H9 (cell line): ENCODE measurements at places on chromosomes 13 and 19. TPM values are rescaled to one million over a fixed set of nuclear protein-coding genes. Genes with fewer than 3 reads are reported as not detected.

CEACAM19 gene
- 3.5 and 4.6 TPM in 2 replicates for total RNA-seq

GRCh38 chr13:33445476-33445875 is 159.9 kb upstream of the STARD13 start:
- no peak for DNase-seq

- DNase-seq, result no peak
Observed at GRCh38 chr13:76293346-76293745, 592.9 kb downstream of the KCTD12 start.

DNA sequence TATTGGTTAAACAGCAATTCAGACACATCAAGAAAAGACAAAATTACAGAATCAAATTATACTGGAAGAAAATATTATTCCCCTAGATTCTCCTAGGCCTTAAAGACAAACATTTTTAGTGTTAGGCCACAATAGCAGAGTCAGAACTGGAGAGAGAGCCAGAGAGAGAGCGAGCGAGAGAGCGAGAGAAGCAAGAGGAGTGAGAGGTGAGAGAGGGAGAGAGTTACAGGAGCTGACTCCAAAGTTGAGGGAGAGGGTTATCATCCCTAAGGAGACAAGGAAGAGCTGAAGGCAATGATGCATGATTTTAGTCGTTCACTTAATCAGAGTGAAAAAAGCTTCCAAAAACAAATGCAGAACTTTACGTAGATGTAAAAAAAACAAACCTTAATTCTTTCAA is 20.2 kb upstream of the ZNF227 start:
- DNase-seq, result no peak

- peak; percentile 43 for DNase-seq
Observed at GRCh38 chr19:46818812-46819211, 30.4 kb upstream of the SLC1A5 start.

CC2D1A gene
- total RNA-seq, result 42.7 and 48.5 TPM in 2 replicates

DNA sequence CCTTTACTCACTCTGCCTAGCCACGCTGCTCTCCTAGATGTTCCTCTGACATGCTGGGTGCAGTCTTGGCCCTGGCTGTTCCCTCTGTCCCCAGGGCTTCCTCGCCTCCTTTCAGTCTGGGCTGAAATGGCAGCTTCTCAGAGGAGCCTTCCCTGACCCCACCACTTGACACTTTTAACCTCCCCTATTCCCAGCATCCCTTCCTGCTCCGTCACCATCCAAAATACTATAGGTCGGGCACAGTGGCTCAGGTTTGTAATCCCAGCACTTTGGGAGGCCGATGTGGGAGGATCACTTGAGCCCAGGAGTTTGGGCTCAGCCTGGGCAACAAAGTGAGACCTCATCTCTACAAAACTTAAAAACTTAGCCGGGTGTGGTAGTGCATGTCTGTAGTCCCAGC is 2.6 kb downstream of the FAM187B start:
- DNase-seq, result no peak

DNA sequence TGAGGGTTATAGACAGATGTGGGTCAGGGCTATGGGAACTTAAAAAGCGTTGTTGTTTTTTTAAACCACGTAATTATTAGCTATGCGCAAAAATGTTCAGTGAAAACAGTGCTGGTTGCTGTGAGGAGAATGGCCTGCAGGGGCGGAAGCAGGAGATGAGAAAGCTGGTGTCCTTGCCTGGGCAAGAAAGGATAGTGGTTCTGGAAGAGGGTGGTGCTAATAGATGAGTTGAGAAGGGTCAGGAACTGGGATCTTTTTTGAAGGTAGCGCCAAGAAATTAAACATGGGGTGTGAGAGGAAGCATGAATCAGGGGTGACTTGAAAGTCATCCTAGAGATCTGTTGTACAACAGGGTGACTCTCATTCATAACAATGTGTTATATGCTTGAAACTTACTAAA is 4.8 kb upstream of the SMG9 start:
- DNase-seq, result no peak

GRCh38 chr19:19028526-19028925 is 4.8 kb downstream of the SUGP2 start:
- DNase-seq, result no peak

DNA sequence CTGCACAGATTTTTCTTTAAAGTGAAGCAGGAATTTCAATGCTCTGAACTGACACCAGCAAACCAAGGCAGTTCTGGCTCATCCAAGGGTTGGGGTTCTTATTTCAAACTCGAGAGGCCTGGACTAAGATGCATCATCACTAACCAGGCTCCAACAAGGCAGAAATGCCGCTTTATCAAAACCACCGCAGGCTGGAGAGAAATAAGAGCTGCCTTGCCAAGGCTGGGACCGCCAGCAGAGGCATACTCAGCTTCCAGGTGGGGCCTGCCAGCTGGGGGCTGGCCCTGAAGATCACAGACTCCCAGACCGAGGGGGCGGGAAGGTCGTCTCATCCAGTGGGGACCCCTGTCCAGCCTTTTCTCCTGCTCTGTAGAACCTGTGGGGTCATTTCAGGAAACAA is 37.4 kb upstream of the GAS6 start:
- no peak for DNase-seq

DNA sequence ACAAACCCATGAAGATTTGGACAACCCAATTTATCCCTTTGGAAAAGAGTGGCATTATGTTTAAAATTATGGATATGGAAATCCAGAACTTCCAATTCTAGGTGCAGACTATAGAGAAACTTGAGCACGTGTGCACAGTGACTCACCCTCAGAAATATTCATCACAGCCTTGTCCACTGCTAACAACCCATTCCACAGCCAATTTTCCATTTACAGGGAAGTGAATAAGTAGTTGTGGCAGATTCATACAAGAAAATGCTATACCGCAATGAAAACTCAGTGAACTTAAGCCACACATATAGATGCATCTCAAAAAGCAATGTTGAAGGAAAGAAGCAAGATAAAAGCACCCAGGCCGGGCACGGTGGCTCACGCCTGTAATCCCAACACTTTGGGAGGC is 133.3 kb downstream of the USP12 start:
- DNase-seq, result no peak

DNA sequence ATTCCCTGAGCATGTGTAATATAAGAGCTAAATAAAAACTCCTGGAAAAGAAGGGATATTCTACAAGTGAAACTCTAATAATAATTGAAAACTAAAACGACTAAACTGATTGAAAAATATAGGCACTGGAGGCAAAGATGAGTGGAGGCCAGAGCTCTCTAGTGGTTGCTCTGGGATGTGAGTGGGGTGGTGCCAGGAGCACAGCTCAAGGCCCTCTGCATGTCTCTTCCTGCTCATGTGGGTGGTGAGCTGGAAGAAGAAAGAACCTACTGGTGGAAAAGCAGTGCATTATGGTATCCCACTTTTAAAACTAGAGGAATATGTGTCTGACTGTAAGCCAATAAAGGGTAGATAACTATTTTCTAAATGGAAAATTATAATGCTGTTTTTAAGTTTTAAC is 15.8 kb upstream of the ARHGEF7 start:
- no peak for DNase-seq

DNA sequence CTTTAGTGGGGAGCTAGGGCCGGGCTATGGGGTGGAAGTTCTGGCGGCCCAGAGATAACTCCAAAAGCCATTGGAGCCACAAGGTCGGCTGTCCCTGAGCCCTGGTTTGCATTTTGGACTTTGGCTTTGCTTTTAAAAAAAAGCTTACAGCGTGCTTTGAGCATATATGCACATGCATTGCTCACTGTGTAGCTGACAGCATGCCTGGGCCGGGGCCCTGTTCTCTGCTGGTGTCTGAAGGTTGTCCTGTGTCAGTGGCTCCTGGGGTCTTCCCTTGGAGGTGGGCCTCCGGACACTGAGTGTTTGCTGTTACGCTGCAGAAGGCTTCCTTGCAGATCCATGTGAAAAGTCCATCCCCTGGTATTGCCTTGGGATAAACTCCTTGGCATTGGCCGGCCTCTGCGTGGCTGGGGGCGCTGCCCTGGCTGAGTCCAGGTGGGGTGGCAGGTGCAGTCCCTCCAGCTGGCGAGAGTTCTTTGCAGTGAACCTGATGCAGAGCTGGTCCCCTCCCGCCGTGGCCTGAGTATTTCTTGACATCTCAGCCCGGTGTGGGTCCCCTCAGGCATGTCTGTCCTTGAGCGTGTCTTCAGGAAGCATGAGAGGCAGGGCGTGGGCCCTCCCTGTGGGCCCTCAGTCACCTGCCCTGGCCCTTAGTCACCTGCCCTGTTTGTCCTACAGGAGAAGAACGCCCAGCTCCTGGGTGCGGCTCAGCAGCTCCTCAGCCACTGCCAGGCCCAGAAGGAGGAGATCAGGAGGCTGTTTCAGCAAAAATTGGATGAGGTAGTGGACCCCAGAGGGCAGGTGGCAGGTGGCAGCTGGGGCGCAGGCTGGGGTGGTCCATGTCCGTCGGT is 23.0 kb downstream of the PLEKHJ1 start:
- DNase-seq, result no peak

ZSWIM9 gene
- 6.4 and 8.9 TPM in 2 replicates for total RNA-seq

- DNase-seq, result no peak
Observed at GRCh38 chr19:49387936-49388372, at the start of gene KASH5. TSS of gene KASH5 (plus strand) at chr19:49388249. CDS start at chr19:49390884, 2,635 bp downstream.

- no peak for DNase-seq
Observed at GRCh38 chr19:10321417-10321797, 5.6 kb upstream of the FDX2 start.

GRCh38 chr19:37317403-37318209 is 53.3 kb upstream of the ZNF527 start:
- DNase-seq, result peak; percentile 98

GRCh38 chr19:49347835-49348234 is 12.6 kb downstream of the CD37 start:
- DNase-seq, result peak; percentile 76

DNA sequence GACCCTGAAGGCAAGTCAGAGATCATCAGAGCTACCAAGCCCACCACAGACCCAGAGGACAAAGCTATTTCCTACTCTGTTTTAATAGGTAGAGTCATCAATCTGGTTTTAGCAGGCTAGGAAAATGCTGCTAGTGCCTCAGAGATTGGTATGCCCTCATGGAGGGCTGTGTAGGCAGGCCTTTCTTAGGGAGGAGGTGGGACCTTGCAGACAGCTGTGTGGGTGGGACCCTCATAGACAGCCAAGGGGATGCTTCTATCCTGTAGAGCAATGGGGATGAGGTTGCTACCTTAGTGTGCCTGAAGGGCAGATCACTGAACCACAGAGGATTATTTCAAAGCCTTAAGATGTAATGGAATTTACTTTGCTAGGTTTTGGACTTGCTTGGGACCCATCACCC is 534.9 kb upstream of the KLF12 start:
- DNase-seq, result no peak

DNA sequence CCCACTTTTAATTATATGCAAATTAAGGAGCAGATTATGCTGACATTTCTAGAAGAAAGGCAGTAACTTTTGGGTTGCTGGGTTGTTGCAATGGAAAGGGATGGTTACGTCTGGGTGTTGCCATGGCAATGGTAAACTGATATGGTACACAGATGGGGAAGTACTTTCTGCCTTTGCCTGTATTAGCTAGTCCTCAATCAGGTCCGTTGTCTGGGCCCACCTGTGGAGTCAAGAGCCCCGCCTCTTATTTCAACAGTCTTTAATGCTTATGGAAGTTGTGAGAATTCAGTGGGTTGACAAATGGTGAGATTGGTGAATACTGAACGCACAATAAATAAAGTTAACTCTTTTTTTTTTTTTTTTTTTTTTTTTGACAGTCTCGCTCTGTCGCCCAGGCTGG is 30.6 kb upstream of the DPP9 start:
- DNase-seq, result no peak

NAPSA gene
- 0.33 and 0.44 TPM in 2 replicates for total RNA-seq

SELENOV gene
- 6.7 and 6.9 TPM in 2 replicates for total RNA-seq

GRCh38 chr13:50685491-50685890 is 158.0 kb downstream of the DLEU7 start:
- DNase-seq, result no peak

OR4F17 gene
- not detected in 2 replicates for total RNA-seq

DNA sequence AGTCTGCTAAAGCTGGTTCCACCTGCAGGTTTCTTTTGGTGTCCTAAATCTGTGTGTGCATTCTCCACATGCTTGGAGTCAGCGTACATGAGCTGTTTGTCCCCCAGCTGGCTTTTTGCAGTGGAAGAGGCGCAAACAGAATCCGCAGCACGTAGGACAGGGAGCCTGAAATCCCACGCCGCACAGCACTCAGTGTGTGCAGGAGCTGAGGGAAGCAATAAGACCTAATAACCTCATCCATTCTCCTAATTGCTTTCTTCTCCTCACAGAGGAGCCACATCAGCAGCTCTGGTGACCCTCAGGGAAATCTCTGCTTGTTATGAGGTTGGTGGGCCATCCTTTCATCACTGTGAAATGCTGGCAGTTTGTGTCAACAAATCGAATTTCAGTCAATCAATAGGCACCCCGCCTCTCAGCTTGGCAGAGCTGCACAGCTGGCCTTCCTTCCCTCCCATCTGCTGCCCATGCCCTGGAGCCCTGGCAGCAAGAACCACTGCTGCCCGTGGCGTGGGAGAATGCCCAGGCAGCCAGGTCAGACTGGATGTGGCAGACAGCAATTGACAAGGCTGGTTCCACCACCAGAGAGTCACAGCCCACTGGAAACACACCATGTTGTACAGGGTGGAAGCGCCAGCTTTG is 136.7 kb downstream of the ZDHHC20 start:
- no peak for DNase-seq

ZNF613 gene
- total RNA-seq, result 20.6 and 22.8 TPM in 2 replicates

DNA sequence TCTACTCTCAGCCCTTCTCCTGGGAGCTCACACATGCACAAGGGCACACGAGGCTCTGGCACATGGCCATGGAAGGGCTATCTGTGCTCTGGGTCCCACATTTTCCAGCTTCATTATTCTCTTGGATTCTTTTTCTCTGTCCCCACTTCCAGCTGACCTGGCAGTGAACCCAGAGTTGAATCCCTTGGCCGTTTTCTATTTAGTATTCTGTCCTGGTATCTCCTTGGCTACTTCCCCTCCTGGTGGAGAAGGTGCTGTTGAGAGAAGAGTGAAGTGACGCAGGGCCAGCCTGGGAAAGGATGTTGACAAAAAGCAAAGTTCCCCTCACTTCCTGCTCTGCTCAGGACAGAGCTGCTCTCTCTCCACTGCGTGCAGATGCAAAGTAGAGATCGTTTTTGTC is 303.1 kb downstream of the IRS2 start:
- DNase-seq, result no peak

DOCK6 gene
- total RNA-seq, result 57.9 and 59.4 TPM in 2 replicates

GRCh38 chr19:12792853-12793289 is 1.6 kb downstream of the JUNB start:
- DNase-seq, result no peak

GRCh38 chr13:35789335-35790165 is 313.1 kb upstream of the MAB21L1 start:
- no peak for DNase-seq

KCNRG gene
- total RNA-seq, result 0.64 and 0.74 TPM in 2 replicates

METTL21C gene
- total RNA-seq, result not detected in 2 replicates

DNA sequence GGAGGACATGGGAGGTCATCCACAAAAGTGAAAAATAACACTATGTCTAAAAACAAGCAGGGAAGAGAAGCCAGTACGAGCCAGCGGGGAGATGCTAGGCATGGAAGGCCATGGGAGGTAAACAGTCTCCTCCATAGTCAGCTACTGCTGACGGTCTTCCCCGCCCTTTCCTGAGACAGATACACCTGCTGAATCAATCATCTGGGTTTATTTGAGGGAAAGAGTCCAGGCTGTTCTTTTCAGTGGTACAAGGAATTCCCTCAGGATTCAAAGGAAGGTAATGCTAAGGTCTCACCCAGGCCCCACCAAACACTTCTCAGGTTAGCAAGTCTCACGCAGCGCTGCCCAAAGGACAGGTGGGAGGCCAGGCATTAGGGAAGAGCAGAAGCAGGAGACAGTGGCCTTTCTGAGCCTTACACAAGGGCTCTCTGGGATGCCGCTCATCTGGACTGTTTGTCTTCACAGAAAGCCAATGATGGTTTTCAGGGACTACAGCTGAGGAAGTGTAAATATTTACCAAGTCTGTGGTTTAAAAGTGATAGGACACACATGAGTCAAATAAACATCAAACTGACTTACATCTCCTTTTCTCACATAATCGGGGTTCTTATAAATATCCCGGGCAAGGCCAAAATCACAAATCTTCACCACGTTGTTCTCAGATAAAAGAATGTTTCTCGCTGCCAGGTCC is 173.9 kb downstream of the FLT1 start:
- DNase-seq, result no peak
